Skin of body (tissue), 3 donors: ENCODE measurements at places on chromosomes 6 and 20.

GRCh38 chr6:123619156-123619555 is 17.6 kb downstream of the TRDN start:
- no peak for DNase-seq

- DNase-seq = peak; percentile 19
Measured at GRCh38 chr20:23116311-23117089, 30.4 kb upstream of the CD93 start.

DNA sequence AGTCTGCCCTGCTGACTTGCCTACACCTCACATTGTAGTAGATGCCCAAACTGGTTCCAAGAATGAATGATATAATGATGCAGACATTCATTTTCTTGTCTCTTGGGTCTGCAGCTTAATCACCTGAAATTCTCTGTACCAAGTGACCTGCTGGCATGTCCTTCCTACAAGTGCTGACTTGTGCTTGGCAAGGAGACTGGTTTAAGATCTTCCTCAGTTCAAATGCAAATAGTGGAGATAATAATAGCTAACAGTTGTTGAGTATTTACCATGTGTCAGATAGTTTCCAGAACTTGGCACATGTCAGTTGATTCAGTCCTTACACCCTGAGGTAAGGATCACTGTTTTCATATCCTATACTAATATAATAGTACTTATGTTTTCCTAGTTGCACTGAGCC is 223.4 kb downstream of the SLC24A3 start:
- DNase-seq = no peak

- peak; percentile 69 for DNase-seq
Measured at GRCh38 chr6:126339796-126340609, at the start of gene CENPW. Gene CENPW (plus strand): TSS chr6:126340115. CDS start chr6:126340274, 159 bp downstream.

DNA sequence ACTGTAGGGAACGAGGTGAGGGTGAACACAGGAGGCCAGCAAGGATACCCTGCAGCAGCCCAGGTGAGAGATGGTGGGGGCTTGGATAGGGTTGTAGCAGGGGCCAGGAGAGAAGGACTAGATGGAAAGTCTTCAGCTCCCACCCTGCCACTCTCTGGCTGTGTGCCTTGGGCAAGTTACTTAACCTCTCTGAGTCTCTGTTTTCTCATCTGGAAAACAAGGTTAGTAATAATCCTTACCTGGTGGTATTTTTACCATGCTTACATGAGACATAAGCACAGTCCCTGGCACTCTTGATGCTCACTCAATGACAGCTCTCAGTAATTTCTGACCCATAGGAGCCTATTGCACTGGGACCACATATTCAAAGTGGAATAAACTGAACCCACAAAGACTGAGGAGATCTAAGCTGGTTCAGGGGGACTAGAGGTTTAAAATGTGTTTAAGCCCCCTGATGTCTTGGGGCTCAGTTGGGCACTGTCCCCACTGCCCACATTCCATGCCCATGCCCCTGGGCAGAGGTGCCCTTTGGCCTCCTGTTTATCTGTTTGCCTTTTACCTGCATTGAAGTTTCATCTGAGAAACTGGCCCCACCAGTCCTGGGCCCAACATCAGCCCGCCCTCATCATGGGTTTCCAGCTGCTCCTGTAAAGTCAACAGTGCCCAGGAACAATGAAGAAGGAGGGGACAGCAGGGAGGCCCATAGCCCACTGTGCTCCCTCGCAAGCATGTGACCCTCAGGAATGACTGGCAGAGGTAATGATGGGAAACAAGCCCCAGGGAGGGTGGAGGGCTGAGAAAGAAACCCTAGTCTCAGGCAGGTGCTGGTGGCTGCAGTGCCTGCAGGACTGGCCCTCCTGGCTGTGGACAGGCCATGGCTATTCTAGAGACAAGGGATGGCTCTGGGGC is 104.0 kb downstream of the VEGFA start:
- DNase-seq = no peak

DNA sequence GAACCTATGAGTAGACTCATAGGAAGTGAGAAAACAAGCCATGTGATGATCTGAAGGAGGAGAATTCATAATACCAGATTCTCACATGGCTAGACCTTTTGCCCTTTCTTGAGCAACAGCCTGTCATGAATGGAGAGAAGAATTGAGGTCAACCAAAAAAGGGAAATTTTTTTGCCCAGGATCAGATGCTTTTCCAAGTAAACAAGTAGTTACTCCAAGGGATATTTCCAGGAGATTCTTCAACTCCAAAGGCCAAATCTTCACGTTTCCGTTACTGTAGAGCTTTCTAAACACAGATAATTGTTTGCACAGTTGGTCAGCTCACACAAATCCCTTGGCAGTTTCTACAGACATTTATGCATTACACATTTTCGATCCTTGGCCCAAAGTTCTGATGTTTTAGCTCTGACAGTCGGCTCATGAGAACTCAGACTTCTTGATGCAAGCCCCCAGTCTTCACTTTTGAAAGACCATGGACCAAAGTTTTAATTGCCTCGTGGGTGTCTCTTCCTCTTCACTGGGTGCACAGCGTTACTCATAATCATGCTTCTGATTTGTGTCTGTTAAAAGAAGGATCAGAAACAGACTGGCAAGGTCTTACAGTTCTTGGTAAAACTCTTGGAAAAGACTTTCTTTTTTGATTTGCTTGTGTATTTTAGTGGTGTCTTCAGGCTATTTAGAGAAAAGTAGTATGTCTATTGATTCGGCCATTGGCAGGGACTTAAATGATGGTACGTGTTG is 115.0 kb downstream of the TSHZ2 start:
- DNase-seq = peak; percentile 56

GRCh38 chr6:44375071-44375470 is 12.4 kb upstream of the CDC5L start:
- DNase-seq = no peak

- DNase-seq = no peak
Measured at GRCh38 chr6:116535109-116535508, 10.4 kb downstream of the TRAPPC3L start.

DNA sequence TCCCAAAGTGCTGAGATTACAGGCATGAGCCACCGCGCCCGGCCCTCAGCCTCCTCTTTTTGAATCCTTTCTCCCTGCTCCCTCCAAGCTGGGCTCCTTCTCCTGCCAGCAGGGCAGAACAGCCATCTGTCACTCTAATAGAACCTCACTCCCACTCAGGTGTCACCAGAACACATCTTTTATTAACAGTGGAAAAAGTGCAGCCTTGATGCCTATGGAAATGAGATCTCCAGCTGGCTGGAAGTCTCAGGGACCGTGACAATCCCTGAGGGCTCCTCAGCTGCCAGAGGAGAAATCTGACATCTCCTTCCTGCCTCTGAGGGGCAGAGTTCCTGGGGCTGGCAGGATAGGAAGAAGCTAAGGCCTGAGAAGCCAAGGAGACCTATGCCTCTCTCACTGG is 28.0 kb downstream of the TMC2 start:
- DNase-seq = no peak

GRCh38 chr6:10174056-10174455 is 240.8 kb downstream of the TFAP2A start:
- no peak for DNase-seq

DNA sequence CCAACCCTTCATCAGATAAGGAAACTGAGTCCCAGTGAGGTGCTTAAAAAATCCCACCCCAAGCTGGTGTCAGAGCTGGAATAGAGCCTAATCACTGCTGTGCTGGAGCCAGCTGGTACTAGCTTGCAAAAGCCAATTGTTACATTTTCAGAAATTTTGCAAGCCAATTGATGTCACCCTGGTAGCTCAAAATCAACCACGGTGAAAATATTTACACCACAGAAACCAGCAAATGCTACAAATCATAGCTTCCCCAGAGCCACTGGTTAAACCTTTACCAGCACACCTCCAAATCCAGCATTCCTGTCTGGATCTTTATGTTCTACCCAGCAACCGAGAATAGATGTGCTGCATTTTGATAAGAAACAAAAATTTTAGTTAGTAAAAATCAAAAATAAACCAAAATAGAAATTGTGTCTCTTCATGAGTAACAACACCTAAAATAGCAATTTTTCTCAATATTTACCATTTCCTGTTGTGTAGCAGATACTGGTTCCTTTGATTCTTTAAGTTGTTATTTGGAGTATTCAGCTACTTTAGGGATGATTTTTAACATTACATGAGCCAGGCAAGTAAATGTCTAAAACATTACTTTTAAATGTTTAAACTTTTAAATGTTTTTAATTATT is 7.2 kb upstream of the LCA5 start:
- DNase-seq = no peak

GRCh38 chr6:142844065-142844755 is 100.8 kb downstream of the HIVEP2 start:
- no peak for DNase-seq

- no peak for DNase-seq
Measured at GRCh38 chr6:38391206-38391605, 248.5 kb downstream of the BTBD9 start.

DNA sequence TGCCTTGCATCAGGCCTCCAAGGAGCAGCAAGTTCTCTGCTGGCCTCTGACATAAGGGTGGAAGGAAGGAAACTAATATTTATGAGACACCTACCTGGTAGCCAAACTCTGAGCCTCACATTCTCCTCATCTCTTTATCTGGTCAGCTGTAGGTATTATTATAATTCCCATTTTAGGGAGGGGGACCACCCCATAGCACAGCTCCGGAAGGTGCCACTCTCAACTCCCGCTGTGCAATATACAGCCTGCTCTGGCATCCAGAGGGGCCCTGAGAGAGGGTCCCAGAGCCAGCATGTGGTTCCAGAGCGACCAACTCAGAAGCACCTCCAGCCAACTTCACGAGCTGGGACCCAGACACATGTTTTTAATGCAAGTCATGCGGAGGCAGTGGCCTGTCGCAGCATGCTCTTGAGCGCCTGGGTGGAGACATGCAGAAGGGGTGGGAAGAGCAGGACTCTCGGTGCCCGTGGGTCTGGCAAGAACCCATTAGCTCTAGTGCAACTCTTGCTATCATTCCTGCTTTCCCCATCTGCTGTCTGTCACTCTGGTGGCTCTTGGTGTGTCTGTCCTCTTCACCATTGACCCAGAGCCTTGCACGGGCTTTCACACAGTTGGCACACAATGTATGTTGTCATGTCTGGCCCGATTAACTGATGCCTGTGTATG is 15.0 kb upstream of the MYMX start:
- no peak for DNase-seq

DNA sequence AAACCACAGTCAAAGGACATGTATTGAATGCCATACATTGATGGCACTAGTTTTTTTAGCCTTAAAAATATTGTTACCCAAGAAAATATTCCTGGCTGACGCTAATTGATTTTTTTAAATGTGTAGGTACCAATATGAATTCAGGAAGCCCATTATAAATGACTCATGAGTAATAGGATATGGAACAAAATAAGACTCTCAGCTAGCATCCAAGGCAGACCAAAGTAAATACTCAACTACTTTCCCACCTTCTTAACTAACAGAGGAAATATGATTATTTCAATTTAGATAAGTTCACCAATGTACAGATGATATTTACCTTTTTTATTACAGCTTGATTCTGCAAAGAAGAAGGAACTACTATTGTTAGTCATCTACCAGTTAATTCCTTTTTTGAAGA is 43.2 kb upstream of the TXNDC5 start:
- DNase-seq = no peak

- DNase-seq = no peak
Measured at GRCh38 chr6:71091956-71092355, 135.1 kb upstream of the B3GAT2 start.

GRCh38 chr6:166488076-166488685 is 98.3 kb downstream of the RAMACL start:
- DNase-seq = peak; percentile 78

GRCh38 chr6:156474507-156475120 is 302.6 kb upstream of the ARID1B start:
- DNase-seq = no peak

GRCh38 chr6:159151266-159151855 is 17.8 kb upstream of the FNDC1 start:
- DNase-seq = peak; percentile 56

DNA sequence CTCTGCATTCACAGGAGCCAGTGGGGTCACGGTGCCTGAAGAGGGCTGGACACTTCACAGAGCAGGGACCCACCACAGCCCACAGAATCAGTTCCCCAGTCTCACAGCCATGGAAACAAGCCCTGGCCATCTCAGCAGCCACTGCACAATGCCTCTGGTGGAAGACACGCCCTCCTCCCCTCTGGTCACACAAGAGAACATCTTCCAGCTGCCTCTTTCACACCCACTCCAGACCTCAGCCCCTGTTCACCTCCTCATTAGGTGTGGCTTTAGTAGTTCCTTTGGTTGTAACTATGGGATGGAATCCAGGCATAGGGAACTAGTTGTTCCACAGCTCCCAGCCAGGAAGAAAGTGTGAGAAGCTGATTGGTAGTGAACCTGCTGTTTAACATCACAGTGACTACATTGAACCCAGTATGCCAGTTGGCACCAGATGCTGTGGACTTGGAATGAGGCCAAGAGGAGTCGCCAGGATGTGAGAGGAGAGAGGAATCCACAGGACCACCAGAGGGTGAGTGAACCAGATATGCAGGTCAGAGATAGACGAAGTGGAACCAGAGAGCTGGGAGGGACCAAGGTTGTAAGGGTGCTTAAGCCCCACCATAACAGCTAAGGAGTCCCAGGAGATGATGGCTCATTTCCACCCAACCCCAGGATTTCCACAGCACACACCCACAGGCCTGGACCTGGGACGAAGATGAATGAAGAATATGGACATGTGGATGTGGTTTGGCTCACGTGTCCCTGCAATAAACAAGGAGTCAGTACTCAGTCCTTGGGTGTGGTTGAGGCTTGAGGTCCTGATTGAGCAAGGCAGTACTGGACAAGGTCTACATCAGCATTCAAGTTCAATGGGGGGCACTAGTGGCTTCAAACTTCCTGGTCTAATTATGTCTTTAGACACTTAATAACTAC is 8.8 kb upstream of the BTN3A3 start:
- no peak for DNase-seq

DNA sequence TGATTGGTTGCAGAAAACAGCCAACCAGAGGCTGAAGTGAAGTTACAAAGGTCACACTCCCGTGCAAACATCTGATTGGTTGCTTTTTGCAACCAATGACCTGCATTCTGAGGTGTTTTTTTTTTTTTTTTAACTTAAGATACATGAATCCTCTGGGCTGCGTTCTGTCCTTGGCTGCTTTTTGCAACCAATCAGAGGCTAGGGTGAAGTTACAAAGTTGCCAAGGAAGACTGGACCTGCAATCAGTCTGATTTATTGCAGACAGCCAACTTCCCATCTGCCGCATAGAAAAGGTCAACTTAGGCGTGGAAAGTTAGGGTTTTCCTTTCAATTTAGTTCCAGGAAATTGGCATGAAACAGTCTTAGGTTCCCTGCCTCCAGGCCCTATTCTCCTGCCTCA is 292.9 kb downstream of the PLCB1 start:
- DNase-seq = no peak
